ENCODE measurements at places on chromosomes 4 and X. TPM values are rescaled to one million over a fixed set of nuclear protein-coding genes. Genes with fewer than 3 reads are reported as not detected.

Gene SPATA18
- total RNA-seq, result 12.3 TPM

Gene MAOB
- 47.0 TPM for total RNA-seq

Gene EXOC1L
- not detected for total RNA-seq

Gene SEPSECS
- total RNA-seq, result 10.3 TPM

Gene GLOD5
- total RNA-seq, result not detected

Gene TMEM31
- not detected for total RNA-seq

Gene BEX2
- total RNA-seq, result 28.1 TPM

Gene S100G
- 51.1 TPM for total RNA-seq

Gene OPRPN
- total RNA-seq, result not detected

Gene EDA2R
- 6.7 TPM for total RNA-seq

Gene PPEF1
- total RNA-seq, result 0.36 TPM

Gene C1QTNF7
- total RNA-seq, result 1.4 TPM

GRCh38 chrX:80765220-80765625, 44.5 kb downstream of the BRWD3 start:
- no peaks in the 10 kb centered on the region for H3K36me3 ChIP-seq
- no peak overlapping the region for H3K4me3 ChIP-seq
- H3K27me3 ChIP-seq, result no peaks in the 10 kb centered on the region
- H3K27ac ChIP-seq, result no peak overlapping the region
- DNase-seq, result no peak

DNA sequence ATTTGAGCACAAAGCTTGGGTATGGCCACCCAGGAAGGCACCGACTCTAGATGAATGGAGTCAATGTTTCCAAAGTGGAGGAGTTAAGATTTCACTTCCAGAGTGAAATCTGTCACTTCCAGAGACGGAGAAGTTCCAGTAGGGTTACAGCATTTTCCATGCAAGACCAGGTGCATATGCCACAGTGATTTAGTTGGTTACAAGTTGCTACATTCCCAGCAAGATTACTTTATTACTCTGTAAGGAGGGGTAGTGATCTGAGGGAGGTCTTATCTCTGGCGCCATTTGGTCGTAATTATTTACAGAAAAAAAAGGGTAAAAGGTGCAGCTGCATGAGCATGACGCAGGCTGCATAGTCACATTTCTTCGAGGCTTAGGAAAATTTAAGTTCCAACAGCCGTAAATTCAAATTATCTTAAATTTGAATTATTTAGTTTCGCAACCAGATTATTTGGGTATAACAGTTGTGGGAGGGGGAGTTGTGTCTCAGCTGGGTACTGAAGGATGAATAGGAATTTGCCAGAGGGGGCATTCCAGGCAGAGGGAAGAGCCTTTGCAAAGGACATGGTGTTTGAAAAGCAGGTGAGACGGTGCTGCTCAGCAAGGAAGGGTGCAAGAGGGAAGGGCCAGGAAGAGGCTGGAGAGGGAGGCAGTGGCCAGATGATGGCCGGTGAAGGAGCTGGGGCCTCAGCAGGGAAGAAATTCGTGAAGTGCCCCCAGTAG, 17.4 kb upstream of the AFAP1 start:
- H3K27ac ChIP-seq, result peak overlapping the region; percentile 85
- H3K4me1 ChIP-seq, result peaks cover 19% of the 10 kb centered on the region
- no peak overlapping the region for H3K4me3 ChIP-seq
- H3K27me3 ChIP-seq, result no peaks in the 10 kb centered on the region
- no peak for DNase-seq

- H3K27me3 ChIP-seq, result no peaks in the 10 kb centered on the region
- peak overlapping the region; percentile 56 for H3K27ac ChIP-seq
- no peaks in the 10 kb centered on the region for H3K4me1 ChIP-seq
These were observed 127.8 kb upstream of the FAT1 start for GRCh38 chr4:186851291-186852072.

GRCh38 chrX:41621222-41621723, 67.5 kb upstream of the GPR34 start:
- H3K4me1 ChIP-seq, result no peaks in the 10 kb centered on the region
- H3K27ac ChIP-seq, result peak overlapping the region; percentile 83
- H3K27me3 ChIP-seq, result no peaks in the 10 kb centered on the region
- no peak overlapping the region for H3K4me3 ChIP-seq
- no peaks in the 10 kb centered on the region for H3K36me3 ChIP-seq

- DNase-seq, result peak; percentile 94
- peaks cover 14% of the 10 kb centered on the region for H3K4me1 ChIP-seq
- H3K4me3 ChIP-seq, result peak overlapping the region; percentile 77
- H3K36me3 ChIP-seq, result no peaks in the 10 kb centered on the region
- no peaks in the 10 kb centered on the region for H3K27me3 ChIP-seq
These were observed 1.2 kb upstream of the MORF4L2 start for GRCh38 chrX:103687696-103688201.

- H3K4me3 ChIP-seq, result no peak overlapping the region
- H3K36me3 ChIP-seq, result no peaks in the 10 kb centered on the region
- DNase-seq, result no peak
- no peaks in the 10 kb centered on the region for H3K27me3 ChIP-seq
- no peak overlapping the region for H3K27ac ChIP-seq
These were observed 105.1 kb upstream of the SMIM31 start for GRCh38 chr4:164648849-164649212.

GRCh38 chr4:169254546-169254983, 16.2 kb downstream of the SH3RF1 start:
- H3K27ac ChIP-seq, result peak overlapping the region; percentile 7
- peaks cover 74% of the 10 kb centered on the region for H3K4me1 ChIP-seq
- H3K4me3 ChIP-seq, result no peak overlapping the region
- no peak for DNase-seq
- no peaks in the 10 kb centered on the region for H3K36me3 ChIP-seq
- no peaks in the 10 kb centered on the region for H3K27me3 ChIP-seq

- no peaks in the 10 kb centered on the region for H3K4me1 ChIP-seq
- DNase-seq, result no peak
- no peak overlapping the region for H3K27ac ChIP-seq
These were observed 43.3 kb upstream of the PRDM8 start for GRCh38 chr4:80153874-80154544.

DNA sequence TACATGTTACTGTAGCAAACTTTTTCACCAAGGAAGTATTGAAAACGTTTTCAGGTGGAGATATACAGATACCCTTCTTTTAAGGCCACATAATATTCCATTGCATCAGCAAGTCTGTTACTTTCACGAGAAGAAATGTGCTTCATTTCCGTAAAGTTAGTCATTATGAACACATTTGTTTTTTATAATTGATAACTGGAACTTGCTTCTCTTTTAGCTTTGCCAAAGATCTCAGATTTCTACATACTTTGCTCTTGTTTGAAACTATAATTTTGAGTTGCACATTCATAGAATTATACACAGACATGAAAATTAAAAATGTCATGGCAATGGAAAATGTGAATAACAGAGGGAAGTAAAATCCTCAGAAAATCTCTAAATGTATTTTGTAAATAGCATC, 128.7 kb upstream of the GIMD1 start:
- H3K27me3 ChIP-seq, result no peaks in the 10 kb centered on the region
- H3K27ac ChIP-seq, result no peak overlapping the region
- no peak for DNase-seq
- no peak overlapping the region for H3K4me3 ChIP-seq
- H3K36me3 ChIP-seq, result no peaks in the 10 kb centered on the region
- H3K4me1 ChIP-seq, result no peaks in the 10 kb centered on the region

DNA sequence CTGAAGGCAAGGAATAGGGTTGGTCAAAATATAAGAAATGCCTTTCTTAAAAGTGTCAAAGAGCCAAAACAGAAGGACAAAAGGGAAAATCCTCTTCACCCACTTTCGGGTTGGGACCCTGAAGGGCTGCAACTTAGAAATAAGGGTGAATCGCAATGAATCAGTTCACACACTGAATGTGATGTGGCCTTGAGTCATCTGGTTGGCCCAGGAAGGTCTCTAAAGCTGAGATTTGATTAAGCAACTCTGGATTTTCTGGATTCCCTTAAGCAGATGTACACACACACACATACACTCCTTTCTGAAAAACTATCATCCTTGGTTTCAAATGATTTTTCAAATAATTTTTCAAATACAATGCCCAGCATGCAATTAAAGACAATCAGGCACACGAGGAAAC, 13.1 kb downstream of the TAB3 start:
- H3K27ac ChIP-seq, result no peak overlapping the region
- no peaks in the 10 kb centered on the region for H3K4me1 ChIP-seq
- no peaks in the 10 kb centered on the region for H3K36me3 ChIP-seq
- H3K27me3 ChIP-seq, result no peaks in the 10 kb centered on the region
- no peak for DNase-seq
- no peak overlapping the region for H3K4me3 ChIP-seq

- no peak overlapping the region for H3K27ac ChIP-seq
- no peaks in the 10 kb centered on the region for H3K27me3 ChIP-seq
- no peaks in the 10 kb centered on the region for H3K36me3 ChIP-seq
- no peak overlapping the region for H3K4me3 ChIP-seq
- no peaks in the 10 kb centered on the region for H3K4me1 ChIP-seq
These were observed 480.8 kb upstream of the FAM241A start for GRCh38 chr4:111664308-111664945.

DNA sequence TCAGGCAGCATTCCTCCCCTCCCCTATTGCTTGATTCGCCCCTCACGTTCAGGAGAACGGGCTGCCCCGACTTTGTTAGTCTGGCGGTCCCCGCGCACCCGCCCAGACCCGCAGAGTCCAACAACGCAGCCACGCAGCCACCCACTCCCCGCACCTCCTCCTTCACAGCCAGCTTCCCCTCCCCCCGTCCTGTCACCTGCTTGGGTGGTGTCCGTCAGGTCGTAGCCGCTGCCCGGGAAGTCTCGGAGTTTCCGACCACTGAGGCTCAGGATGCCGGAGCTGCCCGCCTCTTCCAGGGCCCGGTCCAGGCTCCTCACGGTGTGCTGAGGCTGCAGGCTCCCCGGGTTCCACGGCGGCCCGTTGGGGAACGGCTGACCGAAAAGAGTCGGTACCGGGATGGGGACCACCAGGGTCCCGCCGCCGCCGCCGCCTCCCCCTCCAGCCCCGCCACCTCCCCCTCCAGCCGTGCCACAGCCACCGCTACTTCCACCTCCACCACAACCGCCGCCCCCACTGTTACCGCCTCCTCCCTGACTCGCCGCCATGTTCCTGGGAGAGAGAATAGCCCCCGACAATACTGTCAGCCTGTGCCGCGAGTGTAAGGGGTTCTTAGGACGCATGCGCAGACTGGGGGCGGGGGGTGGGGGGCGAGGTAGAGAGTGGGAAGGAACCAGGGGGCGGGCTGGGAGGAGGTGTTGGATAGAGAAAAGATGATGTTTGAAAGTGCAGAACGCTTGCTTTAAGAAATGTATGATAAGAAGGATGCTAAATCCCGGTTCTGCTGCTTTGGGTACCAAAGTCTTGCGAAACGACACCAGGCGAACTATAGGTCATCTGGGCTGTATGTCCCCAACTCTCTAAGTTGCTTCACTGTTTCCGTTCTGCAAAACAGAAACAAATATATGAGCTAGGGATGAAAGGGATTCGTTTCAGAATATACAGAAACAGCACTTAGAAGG, at the start of gene LRCH2:
LRCH2 (minus strand) TSS at position 600 of the 959 bp plus-strand sequence; CDS start at position 545, 55 bp downstream.
- peaks cover 4% of the 10 kb centered on the region for H3K4me1 ChIP-seq
- no peaks in the 10 kb centered on the region for H3K27me3 ChIP-seq
- H3K36me3 ChIP-seq, result no peaks in the 10 kb centered on the region
- H3K27ac ChIP-seq, result peak within 1 kb of the TSS; percentile 79
- H3K4me3 ChIP-seq, result peak within 1 kb of the TSS; percentile 18
- peak; percentile 76 for DNase-seq

GRCh38 chr4:40909363-40909876, 159.7 kb downstream of the NSUN7 start:
- peak; percentile 38 for DNase-seq
- no peak overlapping the region for H3K4me3 ChIP-seq
- H3K36me3 ChIP-seq, result no peaks in the 10 kb centered on the region
- peaks cover 5% of the 10 kb centered on the region for H3K4me1 ChIP-seq

DNA sequence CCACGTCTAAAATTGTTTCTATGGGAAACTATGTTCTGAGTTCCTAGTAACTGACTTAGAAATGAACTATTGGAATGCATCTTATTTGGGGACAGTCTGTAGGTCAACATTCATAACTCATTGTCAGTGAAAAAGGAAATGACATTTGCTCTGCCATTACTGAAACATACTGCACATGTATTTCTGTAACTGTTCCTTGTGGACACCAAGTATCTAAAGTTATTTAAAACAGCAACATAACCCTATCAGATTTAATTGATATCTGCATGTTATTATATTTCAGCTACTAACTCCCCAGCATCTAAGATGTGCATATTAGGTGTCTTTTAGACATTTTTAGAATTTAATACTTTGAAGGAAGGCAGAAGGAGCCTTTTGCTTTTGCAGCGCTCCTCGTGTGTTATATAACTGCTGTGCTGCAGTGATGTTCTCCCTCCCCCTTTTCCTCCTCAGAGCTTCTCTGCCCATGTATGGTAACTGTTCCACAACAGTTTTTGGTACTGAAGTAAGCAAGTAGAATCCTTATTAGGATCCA, 37.2 kb upstream of the TMEM131L start:
- H3K27me3 ChIP-seq, result no peaks in the 10 kb centered on the region
- H3K4me3 ChIP-seq, result no peak overlapping the region
- no peaks in the 10 kb centered on the region for H3K36me3 ChIP-seq
- no peaks in the 10 kb centered on the region for H3K4me1 ChIP-seq

DNA sequence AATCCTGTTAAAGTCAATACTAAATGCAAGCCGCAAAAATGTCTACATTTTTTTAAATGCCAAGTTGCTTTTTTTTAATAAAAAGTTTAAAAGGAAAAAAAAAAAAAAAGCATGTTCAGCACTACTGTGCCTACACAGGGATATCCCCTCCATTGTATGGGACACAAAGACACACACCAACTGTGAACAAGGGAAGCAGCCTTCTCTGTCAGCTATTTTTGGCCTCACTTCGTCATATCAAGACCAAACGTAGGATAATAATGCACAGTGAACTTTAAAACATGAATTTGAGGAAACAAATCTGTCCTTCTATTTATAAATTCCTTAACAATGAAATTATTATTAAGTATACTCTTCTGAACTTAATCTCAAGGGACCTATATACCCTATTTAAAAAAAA, 4.4 kb downstream of the FBXW7 start:
- no peaks in the 10 kb centered on the region for H3K36me3 ChIP-seq
- no peak overlapping the region for H3K4me3 ChIP-seq
- H3K27me3 ChIP-seq, result no peaks in the 10 kb centered on the region

GRCh38 chr4:148076964-148077363, 345.1 kb downstream of the ARHGAP10 start:
- no peaks in the 10 kb centered on the region for H3K27me3 ChIP-seq
- H3K27ac ChIP-seq, result no peak overlapping the region
- H3K4me3 ChIP-seq, result no peak overlapping the region
- no peak for DNase-seq
- no peaks in the 10 kb centered on the region for H3K4me1 ChIP-seq

- H3K4me3 ChIP-seq, result peak overlapping the region; percentile 6
- H3K4me1 ChIP-seq, result no peaks in the 10 kb centered on the region
- no peak for DNase-seq
- H3K27me3 ChIP-seq, result peaks cover 16% of the 10 kb centered on the region
- H3K36me3 ChIP-seq, result no peaks in the 10 kb centered on the region
These were observed 756 bp downstream of the IGFBP7 start for GRCh38 chr4:57109411-57109846.

- H3K27me3 ChIP-seq, result no peaks in the 10 kb centered on the region
- peak overlapping the region; percentile 87 for H3K27ac ChIP-seq
- H3K36me3 ChIP-seq, result no peaks in the 10 kb centered on the region
These were observed 633 bp downstream of the FAM199X start for GRCh38 chrX:104166735-104167436.

- H3K27ac ChIP-seq, result no peak overlapping the region
- no peak for DNase-seq
- no peak overlapping the region for H3K4me3 ChIP-seq
- no peaks in the 10 kb centered on the region for H3K36me3 ChIP-seq
- no peaks in the 10 kb centered on the region for H3K4me1 ChIP-seq
These were observed 998 bp upstream of the DUSP9 start for GRCh38 chrX:153645921-153646488.

GRCh38 chr4:5930876-5931275, 38.0 kb upstream of the CRMP1 start:
- H3K27me3 ChIP-seq, result peaks cover 12% of the 10 kb centered on the region
- H3K4me3 ChIP-seq, result no peak overlapping the region
- H3K27ac ChIP-seq, result no peak overlapping the region
- no peak for DNase-seq
- no peaks in the 10 kb centered on the region for H3K4me1 ChIP-seq
